ENCODE measurements at places on chromosomes 5 and 9.
A peak's percentile ranks its signal among the peaks of the same experiment; 100 is the strongest.

- DNase-seq, result no peak
Measured at GRCh38 chr5:74954919-74955318, 88.7 kb upstream of the FAM169A start.

DNA sequence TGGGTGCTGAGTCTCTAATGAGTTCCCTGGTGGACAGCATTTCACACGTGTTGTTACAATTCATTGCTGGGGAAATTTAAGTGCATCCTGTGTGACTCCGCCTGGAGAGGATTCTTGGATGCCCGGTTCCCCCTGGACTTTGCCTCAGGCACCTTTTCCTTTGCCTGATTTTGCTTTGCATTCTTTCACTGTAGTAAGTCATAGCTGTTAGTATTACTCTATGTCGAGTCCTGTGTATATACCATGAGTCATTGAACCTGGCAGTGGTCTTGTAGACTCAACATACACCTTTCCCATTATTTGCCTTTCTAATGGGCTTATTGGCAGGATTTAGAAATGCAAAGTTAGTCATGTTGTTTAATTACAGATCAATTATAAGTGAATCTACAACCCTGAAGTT is 81.9 kb upstream of the DHFR start:
- DNase-seq, result no peak

GRCh38 chr5:118722122-118723020 is 266.0 kb downstream of the DTWD2 start:
- no peak for DNase-seq

- DNase-seq, result no peak
Measured at GRCh38 chr5:171874234-171874633, 88.6 kb downstream of the SMIM23 start.

DNA sequence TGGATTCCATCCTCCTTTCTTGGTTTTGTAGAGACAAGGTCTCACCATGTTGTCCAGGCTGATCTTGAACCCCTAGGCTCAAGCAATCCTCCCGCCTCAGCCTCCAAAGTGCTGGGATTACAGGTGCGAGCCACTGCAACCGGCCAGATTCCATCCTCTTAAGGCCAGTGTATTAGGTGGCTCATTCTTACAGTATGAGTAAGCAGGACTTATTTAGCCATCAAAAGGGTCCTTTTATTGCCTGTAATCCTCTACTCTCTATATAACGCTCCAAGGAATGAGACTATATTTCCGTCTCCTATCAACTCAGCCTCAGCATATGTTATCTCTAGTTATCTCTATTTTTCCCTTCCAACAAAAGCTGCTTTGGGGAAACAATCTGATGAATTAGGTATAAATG is 3.0 kb upstream of the ERBIN start:
- DNase-seq, result no peak

- DNase-seq, result no peak
Measured at GRCh38 chr9:112194969-112195431, 19.9 kb upstream of the SUSD1 start.

DNA sequence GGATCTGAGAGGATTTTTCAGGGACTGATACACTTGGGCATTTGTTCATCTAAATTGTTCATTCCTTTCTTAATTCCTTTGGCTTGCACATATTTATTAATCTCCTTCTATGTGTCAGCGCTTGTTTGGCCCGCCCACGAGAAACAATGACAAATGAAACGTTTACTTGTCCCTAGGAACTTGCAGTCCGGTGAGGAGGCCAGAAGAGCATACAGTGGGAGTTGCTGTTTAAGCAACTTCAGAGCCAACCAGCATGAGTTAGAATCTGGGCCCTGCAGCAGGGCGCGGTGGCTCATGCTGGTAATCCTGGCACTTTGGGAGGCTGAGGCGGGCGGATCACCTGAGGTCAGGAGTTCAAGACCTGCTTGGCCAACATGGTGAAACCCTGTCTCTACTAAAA is 18.8 kb downstream of the FBXL7 start:
- no peak for DNase-seq

DNA sequence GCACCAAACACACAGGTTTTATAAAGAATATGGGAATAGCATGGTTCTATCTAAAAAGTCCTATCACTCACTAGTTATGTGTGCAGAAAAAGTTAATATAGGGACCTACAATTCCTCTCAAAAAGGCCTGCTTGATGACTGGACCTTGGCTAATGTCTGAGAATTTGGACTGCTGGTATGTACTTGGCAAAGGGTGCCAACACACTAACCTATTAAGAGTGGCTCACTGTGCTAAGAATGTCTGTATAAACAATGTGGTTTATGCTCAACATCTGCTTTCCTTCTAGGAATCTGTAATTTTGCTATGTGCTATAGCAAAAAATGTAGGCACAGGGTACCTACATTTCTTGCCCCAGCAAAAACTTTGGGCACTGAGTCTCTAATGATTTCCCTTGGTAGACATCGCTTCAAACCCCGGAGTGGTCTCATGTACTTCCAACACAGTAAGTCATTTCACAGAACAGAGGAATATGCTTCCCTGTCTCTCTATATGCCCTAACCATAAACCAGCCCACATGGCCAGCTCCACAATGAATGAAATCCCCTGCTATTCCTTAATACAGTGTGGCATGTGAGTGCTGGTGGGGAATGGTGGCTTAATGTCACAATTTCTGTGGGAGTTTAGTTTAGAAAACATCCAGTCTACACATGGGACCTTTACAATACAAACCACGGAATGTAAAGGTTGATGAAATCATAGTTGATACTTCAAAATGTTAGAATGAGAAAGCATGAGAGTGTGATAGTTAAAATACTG is 101.7 kb downstream of the UBAP2 start:
- peak; percentile 96 for DNase-seq

DNA sequence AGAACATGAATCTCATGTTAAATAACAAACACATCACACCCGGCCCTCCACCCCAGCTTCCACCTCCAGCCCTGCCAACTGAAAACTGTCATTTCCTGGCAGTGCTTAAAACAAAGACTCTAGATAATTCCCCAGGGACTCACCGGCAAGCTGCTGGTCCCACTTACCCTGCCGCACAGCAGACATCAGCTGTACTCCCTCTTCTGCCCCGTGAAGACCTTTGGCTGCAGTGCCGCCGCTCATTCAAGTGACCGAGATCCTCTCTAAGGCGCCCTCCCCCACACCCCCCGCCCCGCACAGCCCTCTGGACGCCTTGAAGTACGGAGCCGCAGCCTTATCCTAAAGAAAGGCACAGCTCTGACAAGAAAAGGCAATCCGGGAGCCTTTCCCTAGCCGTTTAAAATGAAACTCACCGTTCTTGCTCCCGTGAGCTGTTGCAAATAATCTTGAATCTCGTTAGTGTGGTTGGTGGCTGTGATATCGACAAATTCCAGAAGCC is 434 bp downstream of the GLRX start:
- DNase-seq, result no peak

DNA sequence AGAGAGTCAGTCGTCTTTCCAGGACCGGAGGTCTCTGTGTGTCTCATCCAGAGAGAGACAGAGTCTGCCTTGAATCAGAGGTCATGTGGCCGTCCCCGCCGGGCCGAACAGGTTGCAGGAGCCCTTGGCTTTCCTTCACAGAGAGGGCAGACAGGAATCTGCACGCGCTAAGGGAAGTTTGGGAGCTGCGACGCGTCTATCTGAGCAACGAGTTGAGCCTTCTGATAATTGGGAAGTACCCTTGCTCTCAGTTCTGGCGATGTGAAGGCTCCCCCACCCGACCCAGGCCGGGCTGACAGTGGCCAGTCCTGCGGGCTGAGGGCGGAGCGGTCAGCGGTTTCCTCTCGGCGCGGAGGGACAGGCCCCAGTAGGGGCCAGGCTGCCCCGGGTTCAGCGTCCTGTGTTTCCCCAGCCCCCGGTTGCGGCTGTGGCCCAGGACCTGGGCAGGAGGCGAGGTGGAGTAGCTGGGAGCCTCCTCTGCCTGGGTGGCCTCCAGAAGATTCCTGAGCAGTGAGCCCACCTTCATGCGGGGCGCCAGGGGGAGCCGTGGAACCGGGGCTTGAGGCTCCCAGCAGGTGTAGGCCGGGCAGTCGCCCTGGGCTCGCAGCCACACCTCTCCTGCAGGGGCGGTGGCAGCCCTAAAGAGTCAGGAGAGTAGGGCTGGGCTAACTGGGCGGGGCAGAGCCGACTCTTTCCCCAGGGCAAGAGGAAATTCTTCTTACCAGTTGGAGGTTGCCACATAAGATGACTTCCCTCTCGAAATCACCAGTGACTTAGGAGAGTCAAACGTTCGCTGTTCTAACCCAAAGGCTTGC is 13.9 kb downstream of the NR2F1 start:
- DNase-seq, result no peak

DNA sequence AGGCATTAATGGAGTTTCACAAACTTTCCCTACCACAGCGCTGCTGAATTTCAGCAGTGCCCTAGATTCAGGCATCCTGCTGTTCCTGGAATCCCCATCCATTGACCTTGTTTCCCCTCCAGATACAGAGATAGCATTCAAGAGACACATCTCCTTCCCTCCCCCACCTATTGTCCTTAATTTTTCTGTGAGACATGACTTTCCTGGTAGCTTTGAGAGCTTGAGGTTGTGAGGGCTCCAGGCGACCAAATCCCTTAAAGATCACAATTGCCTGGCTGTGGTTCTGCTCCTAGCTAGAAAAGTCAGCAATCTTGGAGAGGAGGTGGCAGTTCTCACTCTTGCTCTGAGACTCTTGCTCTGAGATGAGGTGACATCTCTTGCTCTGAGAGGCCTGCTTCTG is 48.0 kb downstream of the PRR16 start:
- no peak for DNase-seq

- DNase-seq, result no peak
Measured at GRCh38 chr9:104944356-104944755, 16.4 kb upstream of the ABCA1 start.

All from kidney epithelial cell (primary cell).